ENCODE measurements at places on chromosomes 5 and 9.

DNA sequence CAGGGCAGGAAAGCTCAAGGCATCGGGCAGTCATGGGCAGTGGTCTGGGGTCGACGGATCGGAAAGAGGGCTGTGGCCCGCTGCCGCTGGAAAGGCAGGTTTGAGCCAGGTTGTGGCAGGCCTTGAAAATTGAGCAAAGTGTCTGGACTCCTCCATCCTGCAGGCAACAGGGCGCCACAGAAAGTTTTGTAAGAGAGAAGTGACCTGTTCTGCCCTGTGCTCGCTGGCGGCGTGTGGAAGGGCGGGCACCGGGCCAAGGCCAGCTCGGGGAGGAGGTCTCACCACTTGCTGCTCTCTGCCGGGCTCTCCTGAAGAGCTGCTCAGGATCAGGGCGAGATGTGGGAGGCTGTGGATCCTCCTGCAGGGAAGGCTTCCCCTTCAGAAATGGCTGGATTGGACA is 41.4 kb upstream of the FAT2 start:
- DNase-seq = no peak

GRCh38 chr5:108862211-108862610 is 114.5 kb downstream of the FER start:
- no peak for DNase-seq

DNA sequence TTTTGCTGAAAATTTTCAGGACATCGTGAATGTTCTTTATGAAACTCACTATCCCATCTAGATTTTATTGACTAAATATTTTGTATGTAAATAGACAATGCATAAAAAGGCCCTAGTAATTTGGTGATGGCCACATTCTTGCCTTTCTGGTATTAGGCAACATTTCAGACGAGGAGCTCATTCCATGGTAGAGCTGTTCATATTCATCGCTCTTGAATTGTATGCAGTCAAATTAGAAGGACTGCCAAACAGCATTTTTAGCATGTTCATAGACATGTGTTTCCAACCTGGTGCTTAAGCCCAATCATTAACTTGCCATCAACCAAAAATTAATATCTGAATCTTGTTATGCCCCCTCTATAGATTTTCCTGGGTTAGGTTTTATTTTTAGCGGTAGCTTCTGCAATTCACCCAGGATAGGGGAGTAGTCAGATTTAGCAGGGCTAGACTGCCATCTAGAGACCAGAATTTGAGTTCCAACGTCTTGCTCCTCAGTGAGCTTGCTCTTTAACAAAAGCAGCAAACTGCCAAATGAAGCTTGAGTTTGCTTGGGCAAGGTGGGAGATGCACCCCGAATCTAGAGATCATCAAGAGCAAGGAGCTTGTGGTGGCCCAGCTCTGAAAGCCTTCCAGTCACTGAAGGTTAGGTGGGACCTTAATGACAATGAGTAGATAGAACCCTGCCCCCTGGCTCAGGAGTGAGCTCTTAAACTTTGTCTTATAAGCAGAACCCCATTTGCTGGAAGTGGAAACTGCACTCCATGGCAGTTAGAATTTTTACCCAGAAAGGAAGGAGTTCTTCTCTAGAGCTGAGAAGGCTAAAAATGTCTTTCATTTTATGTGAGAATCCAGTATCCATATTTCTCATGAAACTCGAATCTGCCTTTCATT is 456.2 kb downstream of the RASEF start:
- DNase-seq = no peak

- no peak for DNase-seq
These were observed 51.5 kb downstream of the RAI14 start for GRCh38 chr5:34707451-34708107.

- no peak for DNase-seq
These were observed 3.1 kb upstream of the FCHSD1 start for GRCh38 chr5:141654298-141654697.

GRCh38 chr5:5800801-5801761 is 378.6 kb downstream of the ICE1 start:
- no peak for DNase-seq

- DNase-seq = no peak
These were observed 81.4 kb downstream of the ZNF608 start for GRCh38 chr5:124665035-124665434.

DNA sequence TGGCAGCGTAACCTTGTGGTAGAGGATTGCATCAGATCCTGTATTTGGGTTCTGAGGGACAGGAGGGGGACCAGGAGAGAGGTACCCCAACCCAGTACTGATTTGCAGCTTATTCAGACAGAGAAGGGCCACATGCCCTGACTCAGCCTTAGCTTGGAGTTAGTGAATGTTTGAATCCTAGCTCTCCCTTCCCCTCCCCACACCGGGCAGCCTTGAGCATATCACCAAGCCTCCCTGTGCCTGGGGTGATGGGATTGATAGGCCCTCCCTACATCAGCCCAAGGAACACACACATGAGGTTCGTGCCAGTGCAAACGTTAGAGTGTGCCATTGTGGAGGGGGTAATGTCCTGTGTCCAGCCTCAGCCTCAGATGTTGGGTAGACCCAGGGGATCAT is 71.9 kb downstream of the AMBP start:
- DNase-seq = no peak

- DNase-seq = no peak
These were observed 70.1 kb upstream of the SPATA31E1 start for GRCh38 chr9:87812375-87813118.

- DNase-seq = no peak
These were observed 58.0 kb downstream of the CEP120 start for GRCh38 chr5:123365156-123365555.

DNA sequence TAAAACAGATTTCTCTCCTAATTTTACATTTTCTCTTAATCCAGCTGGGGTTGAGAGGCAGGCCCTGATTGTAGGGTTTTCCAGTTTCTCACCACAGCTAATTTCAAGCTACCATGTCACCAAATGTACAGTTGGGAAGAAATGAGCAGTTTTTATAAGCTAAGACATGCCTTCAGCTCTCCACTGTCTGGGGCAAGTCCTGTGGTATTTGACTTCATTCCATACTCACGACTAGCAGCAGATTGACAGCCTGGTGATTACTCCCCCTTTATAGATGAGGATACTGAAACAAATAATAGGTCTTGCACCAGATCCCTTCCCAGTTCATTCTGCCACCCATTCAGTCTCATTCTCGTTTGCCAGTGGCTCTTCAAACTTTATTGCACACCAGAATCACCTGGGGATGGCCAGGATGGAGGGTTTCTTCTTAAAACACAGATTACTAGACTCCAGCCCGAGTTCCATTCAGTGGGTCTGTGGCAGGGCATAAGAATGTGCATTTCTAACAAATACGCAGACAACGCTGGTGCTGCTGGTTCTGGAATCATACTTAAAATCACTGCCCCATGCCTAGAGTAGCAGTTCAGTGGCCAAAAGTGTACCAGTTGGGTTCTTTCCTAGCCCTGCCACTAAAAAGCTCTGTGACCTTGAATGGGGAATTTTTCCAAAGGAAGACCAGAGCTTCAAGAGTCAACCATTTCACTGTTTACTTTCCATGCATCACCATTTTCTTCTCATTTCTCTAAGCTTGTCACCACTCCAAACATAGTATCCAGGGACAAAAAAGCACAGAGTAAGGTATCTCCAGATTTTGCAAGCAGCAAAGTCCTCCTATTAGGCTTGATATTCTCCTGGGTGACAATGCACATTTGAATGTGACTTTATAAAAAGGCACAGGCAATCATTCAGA is 64.3 kb downstream of the CSNK1A1 start:
- DNase-seq = no peak

- no peak for DNase-seq
These were observed 31.2 kb upstream of the CEP120 start for GRCh38 chr5:123454259-123454911.

DNA sequence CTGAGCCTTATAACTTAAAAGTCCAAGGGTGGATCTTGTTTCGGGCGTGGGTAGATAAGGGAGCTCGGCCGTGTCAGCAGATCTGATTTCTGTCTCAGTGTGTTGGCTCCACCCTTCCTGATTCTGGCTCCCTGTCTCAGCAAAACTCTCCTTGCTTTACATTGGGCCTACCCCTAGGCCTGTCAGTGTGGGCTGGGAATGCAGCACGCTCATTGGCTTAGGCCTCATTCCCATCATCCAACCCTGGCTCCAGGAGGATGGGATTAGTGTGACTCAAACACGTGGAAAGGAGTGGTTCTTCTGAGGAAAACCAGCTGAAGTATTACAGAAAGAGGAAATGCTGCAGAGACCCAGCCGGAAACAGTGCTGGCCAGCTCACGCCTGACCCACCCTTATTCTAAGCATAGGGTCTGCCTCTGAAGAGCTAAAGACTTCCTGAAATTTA is 59.9 kb downstream of the ZFAND5 start:
- no peak for DNase-seq

- no peak for DNase-seq
These were observed 46.7 kb downstream of the ROR2 start for GRCh38 chr9:91903126-91903911.

GRCh38 chr5:134932508-134932907 is 27.6 kb downstream of the PCBD2 start:
- DNase-seq = no peak

DNA sequence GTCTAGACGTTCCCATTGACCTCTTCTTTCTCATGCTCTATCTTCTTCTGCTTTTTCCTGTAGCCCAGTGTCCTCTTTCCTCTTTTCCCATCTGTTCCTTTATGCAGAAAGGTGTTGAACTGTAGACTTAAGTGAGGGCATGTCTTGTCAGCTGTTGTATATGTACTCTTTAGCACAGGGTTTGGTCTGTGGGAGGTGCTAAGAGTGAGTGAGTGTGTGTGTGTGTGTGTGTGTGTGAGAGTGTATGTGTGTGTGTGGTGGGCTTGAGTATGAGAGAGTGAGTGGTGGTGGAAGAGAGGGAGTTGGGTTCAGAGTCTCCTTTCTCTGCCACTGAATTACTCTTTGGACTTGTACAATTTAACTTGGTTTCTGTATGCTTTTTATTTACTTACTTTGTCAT is 10.3 kb upstream of the ROPN1L start:
- no peak for DNase-seq

GRCh38 chr5:9919306-9920030 is 289.3 kb upstream of the TAS2R1 start:
- DNase-seq = no peak

- no peak for DNase-seq
These were observed 149.3 kb downstream of the PAX5 start for GRCh38 chr9:36884721-36885120.

GRCh38 chr5:149470942-149471341 is 80.3 kb downstream of the CSNK1A1 start:
- DNase-seq = no peak

GRCh38 chr5:73626814-73627313 is 868 bp downstream of the ARHGEF28 start:
- no peak for DNase-seq

DNA sequence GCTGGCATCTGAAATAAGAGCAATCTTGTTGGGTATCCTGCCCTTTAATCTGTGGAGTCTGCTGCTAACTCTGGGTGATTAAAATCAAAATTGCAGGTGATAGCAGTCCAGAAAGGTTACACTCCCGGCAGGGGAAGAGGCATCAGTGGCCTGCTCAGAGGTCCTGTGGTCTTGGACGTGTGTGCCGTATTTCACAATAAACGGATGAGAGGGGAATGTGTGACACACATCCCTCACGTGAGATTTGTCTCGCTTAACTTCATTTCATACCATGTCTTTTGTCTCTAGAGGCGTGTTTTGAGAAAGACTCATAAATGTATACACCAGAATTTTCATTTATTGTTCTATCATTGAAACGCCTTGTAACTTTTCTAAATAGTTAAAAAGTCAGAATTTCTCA is 36.6 kb downstream of the FAM240B start:
- no peak for DNase-seq

DNA sequence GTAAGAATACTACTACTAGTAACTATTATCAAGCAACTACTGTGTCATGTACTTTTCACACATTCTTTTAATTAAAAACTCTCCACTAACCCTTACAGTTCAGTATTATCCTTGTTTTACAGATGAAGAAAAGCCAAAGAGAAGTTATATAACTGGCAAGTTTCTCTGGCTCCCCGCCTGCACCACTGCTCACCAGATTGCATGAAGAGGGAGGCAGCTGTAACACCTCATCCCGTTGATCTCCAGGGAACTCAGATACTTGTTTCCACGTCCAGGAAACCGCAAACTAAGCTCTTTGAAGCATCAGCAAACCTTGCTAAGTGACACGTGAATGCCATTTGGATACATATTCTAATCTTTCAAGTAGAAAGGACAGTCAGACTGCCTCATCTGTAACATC is 70.3 kb downstream of the RIGI start:
- DNase-seq = no peak

- DNase-seq = no peak
These were observed 175.2 kb upstream of the NREP start for GRCh38 chr5:111932199-111932598.

DNA sequence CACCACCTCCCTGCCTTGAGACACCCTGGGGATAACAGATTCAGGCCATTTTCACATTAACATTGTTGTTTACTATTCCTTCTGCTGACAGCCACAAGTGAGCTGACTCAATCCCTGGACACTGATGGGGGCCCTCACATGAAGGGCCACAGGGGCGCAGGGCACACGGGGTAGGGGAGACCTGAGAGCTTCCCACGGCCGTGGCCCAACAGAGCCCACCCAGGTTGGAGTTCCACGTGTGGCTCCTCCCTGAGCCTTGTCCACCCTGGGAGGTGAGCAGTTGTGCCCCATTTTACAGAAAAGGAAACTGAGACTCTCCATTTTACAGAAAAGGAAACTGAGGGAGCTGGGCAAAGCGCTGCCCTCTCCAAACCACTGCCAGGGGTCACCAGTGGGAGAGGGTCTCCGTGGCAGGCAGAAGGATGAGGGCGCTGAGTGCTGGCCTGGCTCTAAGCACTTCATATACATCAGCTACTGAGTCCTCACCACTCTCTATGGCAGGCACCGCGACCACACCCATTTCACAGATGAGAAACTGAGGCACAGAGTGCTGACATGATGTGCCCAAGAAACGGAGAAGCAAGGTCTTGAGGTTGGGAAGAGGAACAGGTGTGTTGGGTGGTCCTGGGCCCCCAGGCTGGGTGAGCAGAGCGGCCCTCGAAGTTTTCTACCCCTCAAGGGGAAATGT is 2.3 kb downstream of the NINJ1 start:
- no peak for DNase-seq

GRCh38 chr9:4905135-4905490 is 80.0 kb upstream of the JAK2 start:
- no peak for DNase-seq

GRCh38 chr9:132024589-132024988 is 55.1 kb downstream of the MED27 start:
- DNase-seq = no peak

DNA sequence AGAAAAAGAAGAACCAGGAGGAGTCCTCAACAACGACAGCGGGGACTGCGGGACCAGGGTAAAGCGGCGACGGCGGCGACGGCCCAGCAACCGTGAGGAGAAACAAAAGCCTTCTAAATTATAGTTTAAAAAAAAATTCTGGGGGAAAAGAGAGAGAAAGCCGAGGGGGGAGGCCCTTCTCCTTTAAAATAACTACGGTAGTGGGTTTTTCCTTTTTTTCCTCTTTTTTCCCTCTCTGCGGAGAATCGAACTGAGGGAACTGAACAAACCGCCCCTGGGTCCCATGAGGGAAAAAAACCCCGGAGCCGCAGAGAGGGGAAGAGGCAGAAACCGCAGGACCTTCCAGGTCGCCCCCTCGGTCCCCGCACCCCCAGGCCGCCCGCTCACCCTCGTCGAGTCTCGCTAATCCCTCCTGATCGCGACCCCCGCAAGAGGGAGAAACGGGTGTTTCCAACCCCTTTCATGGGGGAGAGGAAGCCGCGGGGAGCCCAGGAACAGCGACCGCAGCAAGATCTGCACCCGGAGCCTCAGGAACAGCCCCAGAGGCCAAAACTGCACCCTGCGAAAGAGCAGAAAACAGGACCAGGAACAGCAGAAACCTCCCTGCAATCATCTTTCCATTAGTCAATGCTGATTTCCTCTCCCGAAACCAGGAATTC is 453 bp downstream of the CPEB4 start:
- DNase-seq = no peak
